ENCODE measurements at places on chromosomes 13 and 19. TPM values are rescaled to one million over a fixed set of nuclear protein-coding genes. Genes with fewer than 3 reads are reported as not detected.

DNA sequence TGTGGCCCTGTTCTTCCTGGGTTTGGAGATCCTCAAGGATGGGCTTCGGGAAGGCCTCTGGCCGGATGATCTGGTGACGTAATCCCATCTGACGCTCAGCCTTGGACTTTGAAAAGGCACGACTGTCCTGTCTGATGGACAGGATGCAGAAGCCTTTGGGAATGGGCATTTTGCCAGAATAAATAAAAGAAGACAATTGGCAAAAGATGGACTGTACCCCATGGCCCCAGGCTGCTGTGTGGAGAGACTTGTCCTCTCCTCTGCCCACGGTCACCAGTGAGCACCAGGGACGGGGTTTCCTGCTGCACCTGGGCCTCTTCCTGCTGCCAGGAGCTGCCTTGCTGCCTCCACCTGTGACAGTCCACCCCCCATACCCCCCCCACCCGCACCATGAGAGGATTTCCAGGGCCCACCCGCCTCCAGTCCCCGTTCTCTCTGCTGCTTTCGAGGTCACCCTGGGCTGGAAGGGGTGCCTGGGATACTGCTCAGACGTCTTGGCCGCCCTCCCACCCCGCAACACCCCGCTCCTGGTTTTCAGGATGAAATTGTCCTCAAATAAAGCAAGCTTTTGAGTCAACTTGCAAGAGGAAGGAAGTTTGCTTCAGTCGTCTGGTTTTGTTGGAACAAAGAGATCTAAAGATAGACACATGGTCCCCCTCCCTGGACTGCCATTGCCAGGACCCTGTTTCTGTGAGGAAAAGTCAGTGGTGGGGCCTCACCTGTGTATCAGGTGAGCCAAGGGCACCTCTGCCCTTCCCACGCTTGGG lies 40.9 kb downstream of the MCF2L start:
- no peak for DNase-seq

The LYPD3 gene
- 0.30 TPM for total RNA-seq

GRCh38 chr19:1237754-1238368 lies at the start of gene CBARP:
Gene CBARP, minus strand, starts transcription at chr19:1238005. Its CDS starts 1,905 bp downstream, at chr19:1236100.
- no peak for DNase-seq

- DNase-seq: no peak
Measured at GRCh38 chr19:50939596-50939995, 13.2 kb downstream of the KLK5 start.

GRCh38 chr13:48383384-48383783 lies 29.5 kb downstream of the LPAR6 start:
- no peak for DNase-seq

The RFC3 gene
- 5.3 TPM for total RNA-seq

The GAS6 gene
- 166 TPM for total RNA-seq

GRCh38 chr13:25168790-25169189 lies 3.3 kb downstream of the AMER2 start:
- DNase-seq: no peak

The PAK4 gene
- 11.7 TPM for total RNA-seq

The GFY gene
- total RNA-seq: not detected

DNA sequence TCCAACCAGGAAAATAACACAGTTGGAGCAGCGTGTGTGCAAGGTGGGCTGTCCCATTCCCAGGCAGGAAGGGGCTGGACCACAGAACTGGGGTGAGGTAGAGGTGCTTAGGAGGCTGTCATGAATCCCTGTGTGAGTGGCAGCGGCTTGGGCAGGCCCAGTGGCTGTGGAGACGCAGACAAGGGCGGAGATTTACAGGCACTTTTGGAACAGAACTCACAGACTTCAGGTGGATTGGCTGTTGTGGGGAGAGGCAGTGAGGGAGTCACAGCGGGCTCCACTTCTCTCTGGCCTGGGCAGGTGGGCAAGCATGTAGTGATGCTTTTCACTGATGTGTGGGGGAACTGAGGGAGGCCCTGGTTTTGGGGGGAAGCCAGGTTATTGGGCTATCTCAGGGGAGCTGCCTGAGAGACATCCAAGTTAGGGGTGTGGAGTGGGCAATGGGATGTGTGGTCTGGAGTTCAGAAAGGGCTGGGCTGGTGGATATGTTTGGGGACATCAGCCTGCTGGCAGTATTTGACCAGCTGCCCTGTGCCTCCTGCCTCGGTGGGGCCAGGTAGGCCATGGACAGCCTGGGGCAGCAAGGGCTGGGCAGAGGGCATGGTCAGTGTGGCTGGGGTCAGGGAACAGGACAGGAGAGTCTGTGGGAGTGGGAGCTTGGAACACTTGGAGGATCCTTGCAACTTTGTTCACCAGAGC lies 27.0 kb upstream of the ZNF492 start:
- no peak for DNase-seq

GRCh38 chr19:6263735-6264444 lies 15.9 kb downstream of the MLLT1 start:
- DNase-seq: no peak

DNA sequence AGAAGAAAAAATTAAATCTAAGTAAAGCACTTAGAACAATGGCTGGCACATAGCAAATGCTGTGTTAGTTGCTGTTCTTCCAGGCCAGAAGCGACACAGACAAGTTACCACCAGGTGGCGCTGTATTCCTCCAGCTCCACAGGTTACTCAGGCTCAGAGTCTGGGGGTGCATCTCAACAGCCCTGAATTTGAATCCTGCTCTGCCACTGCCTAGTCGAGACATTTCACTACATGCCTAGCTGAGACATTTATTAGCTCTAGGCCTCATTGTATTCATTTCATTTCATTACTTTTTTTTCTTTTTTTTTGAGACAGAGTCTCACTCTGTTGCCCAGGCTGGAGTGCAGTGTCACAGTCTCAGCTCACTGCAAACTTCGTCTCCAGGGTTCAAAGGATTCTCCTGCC lies 16.4 kb upstream of the CYP2B6 start:
- DNase-seq: peak; percentile 54

GRCh38 chr13:46603165-46603603 lies 50.2 kb downstream of the LRCH1 start:
- DNase-seq: no peak

DNA sequence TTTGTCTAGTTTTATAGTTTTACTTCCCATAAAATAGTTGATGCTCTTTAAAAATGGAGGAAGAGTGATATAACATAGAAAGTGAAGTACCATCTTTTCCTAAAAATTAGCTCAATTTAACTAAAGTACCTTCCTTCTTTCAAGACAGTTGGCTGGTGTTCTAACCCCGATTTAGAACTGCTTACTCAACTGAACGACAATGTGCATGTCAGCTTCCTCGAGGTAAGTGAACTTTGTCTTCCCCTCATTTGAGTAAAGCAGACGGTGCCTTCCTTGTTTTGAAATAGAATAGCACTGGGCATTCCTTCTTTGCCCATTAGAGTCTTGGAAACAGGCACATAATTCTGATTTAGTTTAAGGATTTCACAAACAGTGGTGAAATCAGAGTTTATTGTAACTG lies 1519.2 kb downstream of the EFNB2 start:
- DNase-seq: no peak

The RAB3D gene
- total RNA-seq: 5.9 TPM

DNA sequence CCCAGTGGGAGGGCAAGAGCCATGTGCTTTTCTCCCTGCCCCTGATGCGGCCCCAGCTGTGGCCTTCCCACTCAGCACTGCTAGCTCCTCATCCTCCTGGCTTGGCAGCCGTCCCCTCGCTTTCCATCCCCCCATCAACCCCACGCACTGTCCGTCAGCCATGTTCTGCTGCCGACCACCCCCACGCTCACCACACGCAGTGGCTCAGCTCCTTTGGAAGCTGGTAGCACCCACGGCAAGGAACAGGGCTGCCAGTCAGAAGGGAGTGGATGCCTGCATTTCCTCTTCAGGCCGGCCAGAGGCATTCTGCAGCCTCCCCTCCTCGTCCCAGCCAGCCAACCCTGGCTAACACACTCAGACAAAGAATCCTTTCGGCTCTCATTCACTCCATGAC lies 6.3 kb downstream of the CALM3 start:
- no peak for DNase-seq

The C19orf81 gene
- total RNA-seq: 0.96 TPM

The FZR1 gene
- 21.5 TPM for total RNA-seq

GRCh38 chr19:52943134-52943883 lies 19.4 kb downstream of the ZNF816 start:
- DNase-seq: no peak

DNA sequence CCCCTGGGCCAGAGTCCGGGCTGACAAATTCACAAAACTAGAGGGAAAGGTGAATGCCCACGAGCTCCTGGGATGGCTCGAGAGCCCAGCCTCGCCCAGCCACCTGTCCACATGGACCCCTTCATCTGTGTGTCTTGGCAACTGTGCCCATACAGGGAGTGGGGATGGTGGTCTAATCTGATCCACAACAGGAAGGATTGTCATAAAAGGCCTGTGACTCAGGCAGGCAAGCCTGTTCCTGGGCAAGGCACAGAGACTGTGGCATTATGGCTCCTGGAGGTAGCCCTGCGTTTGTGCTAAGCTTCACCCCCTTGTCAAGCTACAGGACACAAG lies 20.0 kb downstream of the CAPS start:
- DNase-seq: no peak

GRCh38 chr13:51213173-51213728 lies 8.9 kb upstream of the FAM124A start:
- no peak for DNase-seq

DNA sequence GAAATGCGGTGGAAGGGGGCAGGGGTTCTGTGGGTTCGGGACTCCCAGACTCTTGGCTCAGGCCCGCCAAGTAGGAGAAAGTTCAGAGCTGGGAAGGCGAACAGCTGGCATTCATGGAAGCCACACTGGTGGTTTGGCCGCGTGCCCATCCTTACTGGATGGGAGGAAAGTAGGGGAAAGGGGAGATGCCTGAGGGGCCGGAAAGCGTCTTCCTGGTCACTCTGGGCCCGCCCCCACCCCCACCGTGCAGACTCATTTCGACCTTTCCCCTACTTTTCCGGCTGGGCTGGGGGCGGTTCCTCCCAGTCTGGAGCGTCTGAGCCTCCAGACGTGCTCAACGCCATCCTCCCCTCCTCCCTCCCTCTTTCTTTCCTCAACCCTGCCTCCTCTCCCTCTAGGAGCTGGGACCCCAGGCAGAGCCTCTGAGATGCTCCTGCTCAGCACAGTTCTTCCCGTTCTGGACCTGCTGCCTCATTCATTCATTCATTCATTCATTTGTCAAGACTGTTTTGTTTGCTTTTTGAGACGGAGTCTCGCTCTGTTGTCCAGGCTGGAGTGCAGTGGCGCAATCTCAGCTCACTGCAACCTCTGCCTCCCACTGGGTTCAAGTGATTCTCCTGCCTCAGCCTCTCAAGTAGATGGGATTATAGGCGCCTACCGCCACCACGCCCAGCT lies 3.5 kb downstream of the ANGPTL4 start:
- DNase-seq: peak; percentile 90

The SRRM5 gene
- total RNA-seq: 0.11 TPM

DNA sequence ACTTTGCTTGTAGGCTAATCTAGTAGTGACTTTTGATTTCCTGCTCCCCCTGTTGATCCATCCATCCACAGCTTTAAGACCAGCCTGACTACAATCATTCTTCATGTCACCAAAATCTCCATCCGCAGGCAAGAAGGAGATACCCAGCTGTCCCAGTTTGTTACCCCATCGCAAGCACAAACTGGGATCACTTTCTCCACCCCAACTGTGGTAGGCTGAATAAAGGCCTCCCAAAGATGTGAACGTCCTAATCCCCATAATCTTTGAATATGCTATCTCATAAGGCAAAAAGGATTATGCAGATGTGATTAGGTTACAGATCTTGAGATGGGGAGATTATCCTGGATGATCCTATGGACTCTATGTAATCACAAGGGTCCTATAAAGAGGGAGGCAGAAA lies 202.0 kb downstream of the ENOX1 start:
- DNase-seq: no peak

- DNase-seq: no peak
Measured at GRCh38 chr19:17429641-17430113, 9.8 kb downstream of the MVB12A start.

The UBE2L5 gene
- not detected for total RNA-seq

DNA sequence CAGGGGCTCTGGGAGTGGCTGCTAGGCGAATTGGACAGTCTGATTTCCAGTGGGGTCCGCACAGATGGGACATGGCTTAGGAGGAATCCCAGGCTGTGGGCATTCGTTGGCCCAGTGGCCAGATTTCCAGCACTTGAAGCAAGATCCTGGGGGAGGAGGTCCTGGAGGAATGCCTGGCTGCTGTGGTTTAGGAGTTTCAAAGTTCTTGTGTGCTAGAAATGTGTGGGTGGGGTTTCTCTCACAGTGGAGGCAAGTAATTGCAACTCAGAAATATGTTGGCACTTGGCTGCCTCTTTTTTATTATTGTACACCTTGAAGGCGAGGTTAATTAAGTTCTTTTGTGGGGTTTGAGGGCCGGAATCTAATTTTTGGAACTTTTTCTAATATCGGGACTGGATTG lies 17.1 kb downstream of the IGFL3 start:
- DNase-seq: no peak

- no peak for DNase-seq
Measured at GRCh38 chr13:20397896-20398295, 127.8 kb downstream of the CRYL1 start.

DNA sequence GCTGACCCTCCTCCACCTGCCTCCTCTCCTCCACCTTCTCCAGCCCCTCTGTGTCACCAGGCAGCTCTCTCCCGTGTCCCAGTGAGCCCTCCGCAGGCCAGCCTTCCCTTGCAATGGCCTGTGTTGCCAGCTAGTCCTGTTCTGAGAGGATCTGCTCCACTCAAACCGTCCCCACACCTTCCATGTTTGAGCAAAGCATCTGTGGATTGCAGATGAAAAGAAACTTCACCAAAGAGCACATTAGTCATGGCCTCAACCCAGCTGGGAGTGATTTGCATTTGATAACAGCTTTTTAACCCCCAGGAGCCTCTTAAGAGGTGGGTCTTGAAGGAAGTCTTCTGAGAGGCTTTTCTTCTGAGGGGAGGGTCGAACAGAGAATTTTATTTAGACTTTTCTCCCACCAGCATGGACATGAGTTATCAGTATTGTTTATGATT lies 72.8 kb downstream of the COL4A2 start:
- DNase-seq: no peak

The C19orf67 gene
- not detected for total RNA-seq

- DNase-seq: peak; percentile 51
Measured at GRCh38 chr19:51064534-51065220, at the start of gene KLK13. Gene KLK13, minus strand, starts transcription at chr19:51065092. Its CDS starts 25 bp downstream, at chr19:51065067.

- no peak for DNase-seq
Measured at GRCh38 chr13:48199404-48199946, 33.5 kb upstream of the ITM2B start.

- DNase-seq: no peak
Measured at GRCh38 chr19:5321851-5322681, 18.5 kb downstream of the PTPRS start.

The CYP2F1 gene
- total RNA-seq: not detected

DNA sequence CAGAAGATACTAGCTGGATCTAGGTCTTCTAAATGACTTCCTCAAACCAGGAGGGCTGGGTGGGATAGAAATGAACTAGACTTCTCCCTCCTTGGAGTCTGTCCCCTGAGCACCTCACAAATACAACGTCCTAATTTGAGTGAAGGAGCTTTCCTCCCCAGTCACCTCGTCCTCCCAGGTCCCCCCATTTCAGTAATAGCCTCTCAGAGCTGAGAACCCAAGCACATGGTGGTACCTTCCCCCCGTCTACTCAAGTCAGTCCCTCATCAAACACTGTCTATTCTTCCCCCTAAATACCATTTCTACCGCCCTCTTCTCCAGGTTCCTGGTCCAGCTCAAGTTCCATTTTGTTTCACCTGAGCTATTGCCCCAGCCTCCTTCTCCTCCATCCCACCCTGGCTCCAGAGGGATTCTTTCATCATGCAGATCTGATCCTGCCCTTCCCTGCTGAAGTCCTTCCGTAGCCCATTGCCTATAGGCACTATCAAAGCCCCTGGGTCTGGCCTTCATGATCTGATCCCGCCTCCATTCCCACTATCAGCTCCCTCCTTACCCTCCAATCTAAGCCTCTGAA lies 5.3 kb upstream of the PRKCG start:
- no peak for DNase-seq
